Epithelial cell of umbilical artery (primary cell): ENCODE measurements at places on chromosomes 4 and X. TPM values are rescaled to one million over a fixed set of nuclear protein-coding genes. Genes with fewer than 3 reads are reported as not detected.

Gene RASGEF1B
- total RNA-seq: not detected in 2 replicates

Gene BCAP31
- 331 and 335 TPM in 2 replicates for total RNA-seq

Gene MGST2
- 78.9 and 159 TPM in 2 replicates for total RNA-seq

Gene TNMD
- total RNA-seq: not detected in 2 replicates

Gene DUSP21
- total RNA-seq: not detected in 2 replicates

Gene CUL4B
- total RNA-seq: 67.2 and 83.1 TPM in 2 replicates

Gene TMEM31
- total RNA-seq: not detected in 2 replicates

Gene RAB40AL
- total RNA-seq: 0.32 and 0.61 TPM in 2 replicates
